Stimulated activated CD4-positive, alpha-beta T cell treated with anti-CD3 and anti-CD28 coated beads, Interleukin-1b, Interleukin-23, amount 100 ng/mL, for 48 hours (primary cell): ENCODE measurements at places on chromosomes 5 and 9.
A peak's percentile ranks its signal among the peaks of the same experiment; 100 is the strongest.

- no peak for DNase-seq
These were observed 50.6 kb upstream of the KLF4 start for GRCh38 chr9:107540164-107540561.

DNA sequence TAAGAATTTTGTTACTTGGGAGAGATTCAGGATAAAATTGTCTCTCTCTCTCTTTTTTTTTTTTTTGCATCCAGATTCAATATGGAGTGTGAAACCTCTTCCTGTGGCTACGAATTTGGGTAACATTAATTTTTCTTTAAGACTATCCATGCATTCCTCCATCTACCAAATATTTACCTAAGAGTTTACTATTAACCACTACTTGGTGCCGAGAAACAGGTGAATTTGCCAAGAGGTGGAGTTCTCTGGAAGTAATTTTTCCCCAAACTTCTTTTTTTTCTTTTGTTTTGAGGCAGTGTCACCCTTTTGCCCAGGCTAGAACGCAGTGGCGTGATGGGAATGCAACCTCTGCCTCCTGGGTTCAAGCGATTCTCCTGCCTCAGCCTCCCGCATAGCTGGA is 206.3 kb upstream of the VLDLR start:
- DNase-seq: no peak

DNA sequence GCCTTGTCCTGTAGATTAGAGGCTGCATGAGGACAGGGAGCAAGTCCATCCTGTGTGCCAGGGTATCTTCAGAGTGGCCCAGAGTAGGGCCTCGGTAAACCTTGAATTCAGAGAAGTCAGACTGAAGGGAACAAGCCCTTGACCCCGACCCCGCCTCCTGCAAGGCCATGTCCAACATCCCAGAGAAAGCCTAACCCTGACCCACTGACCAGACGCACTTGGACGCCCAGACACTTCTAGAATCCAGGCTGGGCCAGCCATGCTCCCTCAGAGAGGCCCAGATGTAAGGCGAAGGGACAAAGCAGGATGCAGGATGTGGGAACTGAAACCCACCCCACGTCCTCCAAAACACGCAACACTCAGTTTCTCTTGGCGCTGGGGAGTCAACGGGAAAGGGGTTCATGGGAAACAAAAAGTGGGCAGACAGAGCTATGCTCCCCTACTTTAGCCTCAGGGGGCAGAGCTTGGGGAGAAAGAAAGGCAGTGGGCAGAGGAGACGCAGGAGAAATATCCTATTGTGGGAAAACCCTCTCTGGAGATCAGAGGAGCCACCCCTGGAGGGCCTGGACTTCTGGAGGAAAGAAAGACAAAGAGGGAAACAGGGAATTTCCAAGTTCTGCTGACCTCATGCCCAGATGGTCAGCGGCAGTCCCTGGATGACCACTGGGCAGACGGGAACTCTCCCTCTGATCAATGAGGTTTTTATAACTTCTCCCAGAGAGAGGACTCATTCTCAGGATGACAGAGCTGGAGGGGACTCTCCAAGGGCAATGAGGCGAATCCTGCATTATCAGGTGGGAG is 13.0 kb downstream of the TNIP1 start:
- DNase-seq: no peak

DNA sequence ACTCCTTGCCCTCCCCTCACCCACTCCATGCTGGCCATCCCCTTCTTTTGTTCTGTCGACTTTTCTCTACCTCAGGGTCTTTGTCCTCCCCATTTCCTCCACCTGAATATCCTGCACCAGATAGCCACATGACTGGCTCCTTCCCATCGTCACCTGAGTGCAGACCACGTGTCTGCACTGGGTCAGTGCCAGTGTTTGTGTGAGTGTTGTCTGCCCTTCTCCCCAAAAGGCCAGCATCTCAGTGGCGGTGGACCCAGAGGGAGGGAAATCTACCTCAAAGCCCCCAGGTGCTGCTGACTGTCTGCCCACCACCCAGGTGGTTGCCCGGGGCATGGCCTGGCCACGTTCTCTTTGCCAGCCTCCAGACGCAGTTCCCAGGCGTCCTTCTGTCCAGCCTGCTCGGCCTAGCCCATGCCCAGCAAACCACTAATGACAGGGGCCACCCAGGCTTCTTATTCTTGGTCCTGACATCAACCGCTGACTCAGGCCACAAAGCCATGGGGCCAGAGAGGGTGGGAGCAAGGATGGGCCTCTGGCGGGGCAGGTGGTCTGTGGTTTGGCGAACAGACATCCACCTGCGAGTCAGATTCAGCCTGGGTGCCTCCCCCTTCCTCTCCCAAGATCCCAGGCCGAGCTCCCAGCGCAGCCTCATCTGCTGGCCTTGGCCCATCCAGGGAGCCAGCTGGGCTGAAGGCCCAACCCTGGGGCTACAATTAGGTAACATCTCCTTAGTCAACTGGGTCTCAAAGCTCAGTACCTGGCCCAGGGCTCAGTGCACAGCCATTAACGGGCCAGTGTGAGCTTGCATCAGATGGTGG is 5.5 kb upstream of the NINJ1 start:
- DNase-seq: no peak

- no peak for DNase-seq
These were observed 29.9 kb downstream of the HSPA4 start for GRCh38 chr5:133081703-133082102.

- DNase-seq: no peak
These were observed 57.9 kb downstream of the GCNT1 start for GRCh38 chr9:76516871-76517270.

GRCh38 chr5:119343766-119344165 is 12.1 kb upstream of the TNFAIP8 start:
- peak; percentile 75 for DNase-seq

DNA sequence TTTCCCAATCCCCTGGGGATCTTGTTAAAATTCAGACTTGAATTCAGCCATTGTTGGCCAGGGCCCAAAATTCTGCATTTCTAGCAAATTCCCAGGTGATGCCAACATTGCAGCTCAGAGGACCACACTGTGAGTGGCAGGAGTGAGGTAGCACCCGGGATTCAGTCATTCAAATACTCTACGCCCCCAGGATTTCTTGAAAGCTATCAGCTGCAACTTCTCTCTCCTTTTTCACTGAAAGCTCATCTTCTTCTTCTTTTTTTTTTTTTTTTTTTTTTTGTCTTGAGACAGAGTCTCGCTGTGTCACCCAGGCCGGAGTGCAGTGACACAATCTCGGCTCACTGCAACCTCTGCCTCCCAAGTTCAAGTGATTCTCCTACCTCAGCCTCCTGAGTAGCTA is 19.3 kb upstream of the ANKH start:
- no peak for DNase-seq

DNA sequence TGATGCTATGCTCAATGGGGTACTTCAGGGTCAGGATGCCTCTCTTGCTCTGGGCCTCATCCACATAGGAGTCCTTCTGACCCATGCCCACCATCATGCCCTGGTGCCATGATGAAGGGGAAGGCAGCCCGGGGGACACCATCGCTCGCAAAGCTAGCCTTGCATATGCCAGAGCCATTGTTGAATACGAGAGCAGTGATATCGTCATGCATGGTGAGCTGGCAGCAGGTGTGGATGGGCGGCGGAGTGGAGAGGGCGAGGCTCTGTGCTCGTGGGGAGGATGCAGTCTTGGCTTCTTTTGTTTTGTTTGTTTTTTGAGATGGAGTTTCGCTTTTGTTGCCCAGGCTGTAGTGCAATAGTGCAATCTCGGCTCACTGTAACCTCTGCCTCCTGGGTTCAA is 17.2 kb upstream of the SPZ1 start:
- no peak for DNase-seq

GRCh38 chr9:88446728-88447127 is 58.5 kb downstream of the SPIN1 start:
- no peak for DNase-seq

GRCh38 chr5:7816535-7816901 is 34.4 kb downstream of the CFAP90 start:
- no peak for DNase-seq

- DNase-seq: peak; percentile 2
These were observed 460.7 kb upstream of the MEF2C start for GRCh38 chr5:89343666-89344065.

- DNase-seq: peak; percentile 39
These were observed 18.6 kb upstream of the IFNB1 start for GRCh38 chr9:21096172-21096900.

GRCh38 chr9:110995420-110996340 is 42.6 kb downstream of the LPAR1 start:
- DNase-seq: no peak

- no peak for DNase-seq
These were observed 388.8 kb downstream of the CDK5RAP2 start for GRCh38 chr9:120191141-120191540.

- no peak for DNase-seq
These were observed 15.1 kb downstream of the GRHPR start for GRCh38 chr9:37437621-37438020.

GRCh38 chr5:175380701-175381100 is 63.3 kb downstream of the DRD1 start:
- no peak for DNase-seq

DNA sequence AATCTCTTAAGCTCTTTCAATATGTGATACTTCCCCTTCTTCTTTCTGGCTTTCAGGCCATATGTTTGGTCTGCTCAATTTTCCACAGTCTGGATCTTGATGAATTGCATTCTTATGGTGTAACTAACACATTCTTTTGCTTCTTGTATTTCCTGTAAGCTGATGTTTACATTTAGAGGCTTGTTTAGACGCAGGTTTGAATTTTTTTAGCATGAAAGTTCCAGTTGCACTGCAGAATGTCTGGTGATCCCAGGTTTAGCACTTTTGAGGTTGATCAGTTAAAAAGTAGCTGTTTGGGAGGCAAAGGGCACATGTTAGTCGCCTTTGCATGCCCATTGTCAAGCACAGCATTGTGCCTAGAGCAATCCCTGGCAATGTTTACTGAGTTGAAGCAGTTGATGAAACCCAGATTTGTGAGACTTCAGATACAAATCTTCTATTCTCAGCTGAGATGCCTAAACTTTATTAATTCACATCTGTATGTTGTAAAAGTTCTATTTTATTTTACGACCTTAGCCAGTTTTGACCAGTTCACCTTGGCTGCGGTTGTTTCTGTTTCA is 59.6 kb upstream of the SPATA31C2 start:
- no peak for DNase-seq

GRCh38 chr9:131582056-131582455 is 36.7 kb downstream of the PRRT1B start:
- DNase-seq: no peak

GRCh38 chr5:138832218-138832617 is 42.9 kb downstream of the LRRTM2 start:
- DNase-seq: no peak

GRCh38 chr5:175895686-175896102 is 24.3 kb downstream of the CPLX2 start:
- peak; percentile 28 for DNase-seq

GRCh38 chr5:36744773-36745589 is 131.6 kb upstream of the NIPBL start:
- no peak for DNase-seq

DNA sequence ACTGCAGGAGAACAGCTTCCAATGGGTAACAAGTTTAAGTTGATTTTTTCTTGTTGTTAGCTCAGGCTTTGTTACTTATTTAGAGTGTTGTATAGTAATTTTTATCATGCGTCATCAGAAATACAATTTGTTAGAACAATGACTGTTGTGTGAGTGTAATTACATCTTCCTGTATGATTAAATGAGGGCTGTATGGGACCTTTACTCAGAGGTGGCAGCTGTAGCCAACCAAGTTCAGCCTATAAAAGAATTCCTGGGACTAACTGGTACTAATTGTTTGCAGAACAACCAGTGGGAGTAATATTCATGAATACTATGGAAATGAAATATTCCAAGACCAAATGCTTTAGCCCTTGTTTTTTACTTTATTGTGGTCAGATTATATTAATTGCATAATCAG is 30.8 kb upstream of the TJP2 start:
- DNase-seq: no peak

- no peak for DNase-seq
These were observed 240.3 kb downstream of the ARRDC3 start for GRCh38 chr5:91142819-91143218.

- no peak for DNase-seq
These were observed 41.2 kb upstream of the CTSL start for GRCh38 chr9:87684627-87685219.

GRCh38 chr5:178996156-178996555 is 1.0 kb upstream of the GRM6 start:
- DNase-seq: no peak

- DNase-seq: no peak
These were observed 53.2 kb upstream of the HMHB1 start for GRCh38 chr5:143758750-143759149.

- DNase-seq: no peak
These were observed 6.8 kb downstream of the LSM11 start for GRCh38 chr5:157750320-157750719.

DNA sequence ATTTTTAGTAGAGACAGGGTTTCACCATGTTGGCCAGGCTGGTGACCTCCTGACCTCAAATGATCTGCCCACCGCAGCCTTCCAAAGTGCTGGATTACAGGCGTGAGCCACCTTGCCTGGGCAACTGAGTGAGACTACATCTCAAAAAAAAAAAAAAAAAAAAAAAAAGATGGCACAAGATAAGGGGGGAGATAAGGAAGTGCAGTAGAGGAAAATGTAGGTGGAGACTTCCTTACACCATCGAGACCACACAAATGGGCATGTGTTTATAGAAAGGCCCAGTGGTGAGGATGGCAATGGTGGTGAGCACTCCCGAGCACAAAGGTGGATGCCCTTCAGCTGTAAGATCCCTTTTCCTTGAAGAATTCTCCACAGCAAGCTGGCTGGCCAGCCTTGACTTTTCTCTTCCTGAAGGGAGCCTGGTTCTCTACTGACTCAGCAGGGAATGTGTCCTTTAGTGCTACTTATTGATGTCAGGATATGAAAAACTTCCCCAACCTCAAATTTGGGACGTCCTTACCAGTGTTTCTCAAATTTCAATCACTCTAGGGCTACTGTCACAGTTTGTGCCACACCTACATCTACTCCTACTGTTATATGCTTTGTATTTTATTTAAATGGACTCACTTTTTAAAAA is 28.2 kb downstream of the ERGIC1 start:
- DNase-seq: no peak

- DNase-seq: no peak
These were observed 47.2 kb downstream of the MAST4 start for GRCh38 chr5:66643387-66643786.

- DNase-seq: no peak
These were observed 233.4 kb downstream of the RAB3C start for GRCh38 chr5:58816181-58816731.

- no peak for DNase-seq
These were observed 10.4 kb downstream of the HNRNPK start for GRCh38 chr9:83969602-83970001.

DNA sequence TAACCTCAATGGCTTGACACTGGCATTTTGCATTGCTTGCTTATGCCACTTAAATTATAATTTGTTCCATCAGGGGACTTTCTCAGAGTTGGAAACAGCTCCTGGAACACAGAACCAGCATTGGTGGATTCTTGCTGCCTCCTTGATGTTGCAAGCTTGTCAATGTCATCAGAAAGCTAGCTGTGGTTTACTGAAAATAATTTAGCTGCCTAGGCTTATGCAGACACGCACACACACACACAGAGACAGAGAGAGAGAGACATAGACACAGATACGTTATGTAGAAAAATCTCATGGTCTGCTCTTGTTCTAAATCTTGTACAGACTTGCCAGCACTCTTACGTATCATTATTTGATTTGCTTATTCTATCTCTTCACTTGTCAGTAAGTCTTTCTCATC is 78.0 kb downstream of the HMHB1 start:
- DNase-seq: no peak
